ENCODE measurements at places on chromosomes 2 and 18.

DNA sequence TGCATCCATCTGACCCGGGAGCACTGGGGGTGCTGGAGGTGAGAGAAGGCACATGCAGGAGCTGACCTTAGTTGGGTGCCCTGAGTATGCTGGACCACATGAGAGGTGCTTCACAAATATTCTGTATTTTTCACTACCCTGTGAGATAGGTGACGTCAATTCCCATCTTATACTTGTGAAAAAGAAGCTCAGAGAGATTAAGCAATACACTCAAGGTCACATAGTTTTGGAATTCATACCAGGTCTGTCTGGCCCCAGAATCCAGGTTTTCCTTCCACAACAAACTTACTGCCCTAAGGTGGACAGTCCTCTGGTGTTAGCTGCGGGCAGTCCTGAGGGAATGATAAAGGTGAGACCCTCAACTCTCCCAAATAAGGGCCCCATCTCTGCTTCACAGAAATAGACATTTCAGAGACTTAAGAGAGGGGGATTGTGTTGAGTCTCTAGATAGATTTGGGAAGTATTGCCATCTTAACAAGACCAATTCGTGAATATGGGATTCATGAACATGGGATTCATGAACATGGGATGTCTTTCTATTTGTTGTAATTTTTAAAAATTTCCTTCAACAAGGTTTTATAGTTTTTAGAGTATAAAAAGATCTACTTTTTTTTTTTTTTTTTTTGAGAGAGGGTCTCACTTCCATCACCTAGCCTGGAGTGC, 64.0 kb upstream of the SMAD7 start:
- no peak for DNase-seq

GRCh38 chr2:136207030-136207623, 89.2 kb upstream of the CXCR4 start:
- DNase-seq = no peak

DNA sequence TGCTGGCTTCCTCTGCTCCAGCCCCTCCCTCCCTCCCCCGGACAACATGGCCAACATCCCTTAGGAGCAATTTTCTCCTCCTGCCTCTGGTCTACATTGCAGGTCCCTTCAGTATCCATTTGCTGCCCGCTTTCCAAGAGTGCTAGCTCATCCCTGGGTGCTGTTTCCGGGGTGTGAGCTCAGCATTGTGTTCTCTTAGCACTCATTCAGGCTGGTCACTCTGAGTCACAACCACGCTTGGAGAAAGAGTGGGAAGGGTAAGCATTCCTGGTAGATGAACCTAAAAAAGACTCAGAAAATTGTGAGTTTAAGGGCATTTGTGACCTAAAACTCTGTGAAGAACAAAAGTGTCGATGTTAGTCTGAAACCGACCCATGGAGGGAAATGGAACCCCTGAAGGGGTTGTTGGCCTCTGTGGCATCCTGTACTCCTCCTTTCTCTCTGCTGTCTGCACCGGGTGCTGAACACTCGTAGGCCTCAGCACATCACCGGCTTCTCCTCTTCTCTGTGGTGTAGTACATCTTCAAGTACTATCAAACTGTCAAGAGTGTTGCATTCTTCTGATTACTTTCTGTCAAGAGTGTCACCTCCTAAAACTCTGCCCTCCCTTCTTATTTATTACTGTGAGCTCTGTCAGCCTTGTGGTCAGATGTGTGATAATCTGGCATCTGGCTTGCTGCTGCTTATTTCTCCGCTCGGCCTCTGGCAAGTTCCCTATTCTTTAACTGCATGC, 73.0 kb downstream of the CTNNA2 start:
- peak; percentile 48 for DNase-seq

- no peak for DNase-seq
These were observed 114.5 kb upstream of the MAPRE2 start for GRCh38 chr18:34926683-34927082.

GRCh38 chr2:122886479-122887145, 1131.2 kb downstream of the TSN start:
- DNase-seq = no peak

GRCh38 chr2:240374085-240374907, 61.2 kb upstream of the GPC1 start:
- peak; percentile 96 for DNase-seq

GRCh38 chr2:79702905-79703304, 190.1 kb downstream of the CTNNA2 start:
- no peak for DNase-seq

DNA sequence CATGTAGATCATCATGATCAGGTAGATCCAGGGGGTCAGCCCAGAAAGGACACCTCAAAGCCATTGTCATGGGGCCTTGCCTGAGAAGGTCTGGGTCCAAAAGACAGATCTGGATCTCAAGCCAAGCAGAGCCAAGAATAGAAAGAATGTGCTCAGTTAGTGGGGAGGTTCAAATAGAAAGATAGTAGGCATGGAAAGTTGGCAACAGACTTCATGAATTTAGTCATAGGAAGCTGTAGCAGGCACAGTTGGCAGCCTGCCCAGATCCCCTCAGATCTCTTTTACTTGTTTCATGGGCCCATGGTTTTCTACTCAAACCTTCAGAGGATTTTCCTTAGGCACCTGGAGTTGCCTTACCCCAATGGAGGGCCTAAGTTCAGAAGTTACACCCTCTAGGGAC, 767.0 kb downstream of the SLC4A3 start:
- no peak for DNase-seq

- no peak for DNase-seq
These were observed 182.8 kb downstream of the NBAS start for GRCh38 chr2:15378148-15378908.

GRCh38 chr18:62332431-62332830, 7.3 kb downstream of the TNFRSF11A start:
- no peak for DNase-seq

- DNase-seq = no peak
These were observed 128.8 kb downstream of the ZNF521 start for GRCh38 chr18:25223211-25223610.

GRCh38 chr2:79393107-79393685, 119.7 kb upstream of the CTNNA2 start:
- DNase-seq = no peak

- DNase-seq = peak; percentile 24
These were observed 182.7 kb downstream of the PRPF40A start for GRCh38 chr2:152534460-152535135.

GRCh38 chr2:26363323-26363722, 16.7 kb upstream of the ADGRF3 start:
- DNase-seq = peak; percentile 33

DNA sequence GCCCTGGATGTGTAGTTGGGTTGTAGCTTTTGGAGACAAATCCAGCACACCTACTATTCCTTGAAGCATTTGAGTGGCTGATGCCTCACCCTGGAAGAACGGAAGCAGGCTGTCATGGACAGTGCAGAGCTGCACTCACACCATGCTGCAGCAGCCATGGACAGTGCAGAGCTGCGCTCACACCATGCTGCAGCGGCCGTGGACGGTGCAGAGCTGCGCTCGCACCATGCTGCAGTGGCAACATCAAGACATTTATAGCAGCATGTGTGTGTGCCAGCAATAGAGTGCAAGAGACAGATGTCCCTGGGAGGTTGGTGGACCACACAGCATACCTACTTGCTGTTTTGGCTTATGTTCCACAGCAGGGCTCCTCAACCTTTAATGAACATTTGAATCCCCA, 30.6 kb downstream of the GNAL start:
- DNase-seq = no peak

GRCh38 chr2:39849064-39849463, 70.0 kb upstream of the THUMPD2 start:
- no peak for DNase-seq

DNA sequence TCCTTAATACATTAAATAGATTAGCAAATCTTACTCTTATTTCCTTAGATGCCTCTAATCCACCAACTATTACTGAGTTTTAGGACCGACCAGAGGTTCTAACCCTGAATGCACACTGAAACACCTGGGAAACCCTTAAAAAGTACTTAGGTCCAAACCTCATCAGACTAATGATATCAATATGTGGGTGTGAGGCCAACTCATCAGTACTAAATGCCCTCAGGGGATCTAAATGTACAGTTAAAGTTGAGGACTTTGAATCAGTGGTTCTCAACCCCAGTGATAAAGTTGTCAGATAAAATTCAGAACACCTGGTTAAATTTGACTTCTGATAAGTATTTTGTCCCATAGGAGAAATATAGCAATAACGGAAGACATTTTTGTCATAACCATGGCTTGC, 20.9 kb downstream of the MMADHC start:
- DNase-seq = no peak

DNA sequence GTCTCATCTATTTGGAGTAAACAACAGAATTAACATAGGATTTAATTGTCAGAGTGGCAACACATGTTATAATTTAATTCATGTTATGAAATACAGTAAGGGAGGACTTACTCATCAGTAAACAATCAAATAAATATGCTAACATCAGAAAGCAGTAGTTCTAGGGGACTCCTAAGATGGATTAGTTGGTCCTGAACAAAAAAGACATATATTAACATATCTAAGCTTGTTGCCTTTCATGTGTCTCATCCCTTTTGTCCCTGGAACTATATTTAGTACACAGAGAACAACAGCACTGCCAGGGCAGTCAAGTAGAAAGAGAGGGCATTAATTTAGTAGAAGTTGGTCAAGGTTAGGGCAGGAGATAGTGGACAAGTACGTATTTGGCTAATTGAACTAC, 117.8 kb upstream of the FZD5 start:
- DNase-seq = no peak

DNA sequence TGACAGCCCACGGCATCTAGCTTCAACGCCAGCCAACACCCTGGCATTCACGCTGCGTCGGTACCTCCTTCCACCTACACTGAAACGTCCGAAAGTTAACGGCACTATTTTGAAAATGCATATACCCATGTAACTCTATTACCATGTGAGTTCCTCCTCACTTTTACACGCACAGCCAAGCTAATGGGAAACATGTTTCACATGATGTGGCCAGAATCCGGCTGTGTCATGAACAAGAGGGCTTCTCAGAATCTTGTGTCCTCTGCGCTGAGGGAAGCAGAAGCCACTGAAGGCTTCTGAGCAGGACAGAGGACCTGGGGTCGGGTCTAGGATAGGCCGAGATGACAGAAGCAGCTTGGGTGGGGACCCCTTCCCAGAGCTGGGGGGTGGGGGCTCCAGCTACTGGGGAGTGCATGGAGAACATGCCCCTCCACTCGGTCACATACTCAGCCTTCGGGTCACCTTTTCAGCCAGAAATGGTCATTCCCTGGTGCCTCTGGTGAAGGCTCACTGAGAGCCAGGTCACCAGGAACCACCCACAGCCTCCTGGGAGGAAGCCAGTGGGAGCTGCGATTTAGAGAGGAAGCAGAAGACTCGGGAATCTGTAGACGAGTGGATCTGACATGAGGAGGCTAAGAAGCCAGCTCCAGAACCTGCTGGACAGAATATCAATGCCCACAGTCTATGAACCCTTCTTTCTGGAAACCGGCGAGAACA, 41.5 kb downstream of the HDAC4 start:
- DNase-seq = no peak

DNA sequence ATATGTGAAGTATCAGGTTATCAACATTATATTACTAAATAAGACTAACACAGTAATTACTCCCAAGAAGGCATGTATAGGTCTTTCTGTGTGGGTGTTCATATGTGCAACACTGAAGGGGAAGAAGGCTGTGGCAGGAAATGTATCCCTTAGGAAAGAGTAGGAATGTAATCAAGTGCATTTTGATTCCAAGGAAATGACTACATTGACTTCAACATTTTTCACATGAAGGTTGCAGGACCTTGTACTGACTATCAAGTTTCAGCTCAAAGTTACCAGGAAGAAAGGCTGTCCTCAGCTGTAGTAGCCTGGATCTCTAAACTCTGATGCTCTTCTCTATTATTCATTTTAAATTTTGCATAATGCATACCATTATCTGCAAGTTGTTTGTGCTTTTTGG, 680.8 kb downstream of the NYAP2 start:
- DNase-seq = peak; percentile 11

- DNase-seq = no peak
These were observed 5.1 kb upstream of the COLEC12 start for GRCh38 chr18:505483-506122.

GRCh38 chr2:26769089-26769761, 5.1 kb downstream of the SLC35F6 start:
- peak; percentile 60 for DNase-seq

GRCh38 chr2:52074130-52074719, 1042.3 kb upstream of the NRXN1 start:
- DNase-seq = no peak

DNA sequence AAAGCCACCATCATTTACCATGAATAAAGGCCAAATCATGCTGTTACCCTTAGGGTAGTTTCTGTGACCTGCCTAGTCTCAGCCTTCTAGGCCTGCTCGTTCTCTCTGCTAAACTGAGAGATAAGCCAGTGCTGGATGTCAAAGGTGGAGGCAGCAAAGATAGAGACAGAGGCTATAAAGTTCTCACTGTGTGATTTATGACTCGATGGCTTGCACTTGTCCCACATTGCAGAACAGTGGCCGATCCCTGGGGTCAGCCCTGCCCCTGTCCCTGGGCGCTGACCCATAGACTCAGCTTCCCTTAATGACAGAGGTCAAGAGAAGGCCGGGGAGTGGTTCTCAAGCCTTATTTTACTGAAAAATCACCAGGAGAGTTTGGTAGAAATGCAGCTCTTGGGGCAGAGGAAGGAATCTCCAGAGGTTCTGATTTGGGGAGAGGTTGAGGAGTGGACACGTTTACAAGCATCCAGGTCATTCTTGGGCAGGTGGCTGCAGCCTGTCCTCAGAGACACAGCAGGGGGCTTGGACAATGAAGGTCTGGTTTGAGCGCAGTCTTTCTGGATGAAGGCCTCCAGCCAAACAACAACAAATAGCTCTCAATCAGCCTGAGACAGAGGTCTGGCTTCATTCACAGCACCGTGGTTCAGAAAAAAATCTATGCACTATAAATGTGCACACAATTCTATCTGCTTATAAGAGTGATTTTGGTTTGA, 143.5 kb downstream of the ACKR3 start:
- no peak for DNase-seq

- peak; percentile 76 for DNase-seq
These were observed 516 bp downstream of the EIF2AK2 start for GRCh38 chr2:37156071-37156856.

GRCh38 chr2:33058716-33059470, 112.1 kb downstream of the LTBP1 start:
- no peak for DNase-seq

- no peak for DNase-seq
These were observed 60.0 kb downstream of the ANKRD12 start for GRCh38 chr18:9196568-9196967.

- peak; percentile 77 for DNase-seq
These were observed 8.0 kb downstream of the SIX3 start for GRCh38 chr2:44949329-44950151.

- no peak for DNase-seq
These were observed 1484.5 kb upstream of the ZEB2 start for GRCh38 chr2:146004462-146004861.

DNA sequence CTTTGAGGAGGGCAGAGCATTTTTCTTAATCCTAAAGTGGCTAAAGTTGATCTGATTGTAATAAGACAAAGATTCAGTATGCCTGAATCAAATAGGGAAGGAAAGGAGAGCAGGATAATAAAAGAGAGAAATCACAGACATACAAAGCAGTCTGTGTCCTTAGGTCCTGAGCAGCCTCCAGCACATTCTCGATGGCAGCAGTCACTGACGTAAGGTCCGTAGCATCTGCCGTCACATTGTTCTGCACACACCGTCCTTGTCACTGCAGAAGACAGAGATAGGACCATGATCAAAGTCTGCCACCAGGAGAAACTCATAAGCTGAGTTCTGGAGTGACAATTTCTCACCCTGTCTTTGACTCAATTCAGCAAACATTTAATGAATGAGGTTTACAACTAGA, 813.7 kb downstream of the ERBB4 start:
- DNase-seq = no peak
